ENCODE measurements at places on chromosomes 7 and 10. TPM values are rescaled to one million over a fixed set of nuclear protein-coding genes. Genes with fewer than 3 reads are reported as not detected.

DNA sequence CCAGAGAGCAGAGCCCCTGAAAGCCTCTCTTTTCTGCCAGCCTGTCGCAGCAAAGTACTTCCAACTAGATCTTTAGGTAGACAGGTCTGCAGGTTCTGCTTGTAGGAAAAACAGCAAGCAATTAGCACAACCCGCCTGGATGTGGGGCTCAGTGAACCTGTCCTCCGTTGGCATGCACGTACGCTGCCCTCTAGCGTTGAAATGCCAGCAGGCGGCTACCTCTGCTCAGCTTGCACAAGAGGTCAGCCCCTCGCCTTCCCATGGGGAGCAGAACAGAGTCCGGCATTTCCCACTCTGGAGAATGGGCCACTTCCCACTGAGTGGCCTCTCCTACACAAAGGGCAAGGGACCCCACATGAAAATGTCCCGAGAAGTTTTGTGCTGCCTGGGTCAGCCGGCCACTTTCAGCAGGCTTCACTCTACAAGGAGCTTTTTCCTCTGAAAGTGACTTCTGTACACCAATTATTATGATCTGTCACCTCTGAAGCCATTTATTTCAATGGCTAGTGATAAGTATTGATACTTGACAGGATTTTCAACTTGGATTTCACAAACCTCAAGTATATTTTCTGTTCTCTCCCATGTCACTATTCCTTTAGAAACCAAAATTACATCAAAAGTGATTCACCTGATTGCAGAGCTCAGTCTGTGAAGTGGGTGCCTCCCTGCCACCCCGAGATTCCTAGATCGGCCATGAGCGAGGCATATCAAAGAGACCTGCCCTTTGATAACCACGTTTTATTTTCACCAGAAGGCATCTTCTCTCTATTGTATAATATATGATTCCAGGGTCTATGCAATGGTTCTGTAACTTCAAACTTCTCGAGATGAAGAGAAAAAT lies 56.7 kb downstream of the JCAD start:
- peak; percentile 66 for DNase-seq
- no peak overlapping the region for H3K4me3 ChIP-seq
- H3K4me1 ChIP-seq: peaks cover 7% of the 10 kb centered on the region
- H3K27me3 ChIP-seq: no peaks in the 10 kb centered on the region

UROS gene
- 63.9 TPM for total RNA-seq

DNA sequence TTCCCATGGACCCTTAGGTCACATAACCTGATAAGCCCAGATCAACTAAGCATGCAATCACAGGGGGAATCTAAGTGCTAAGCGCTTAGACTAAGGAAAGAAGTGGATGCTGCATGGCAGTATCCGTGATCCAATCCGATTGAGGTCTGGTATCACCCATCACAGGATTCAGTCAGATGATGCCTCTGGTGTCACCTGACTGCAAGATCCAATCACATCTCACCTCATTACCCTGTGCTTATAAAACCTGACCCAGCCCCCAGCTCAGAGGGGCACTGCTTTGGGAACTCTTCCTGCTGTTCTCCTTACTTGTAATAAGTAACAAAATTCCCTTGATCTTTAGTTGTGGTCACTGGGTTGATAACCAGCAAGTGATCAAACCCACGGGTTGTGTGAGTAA lies 84.7 kb upstream of the TMEM168 start:
- no peak overlapping the region for H3K4me3 ChIP-seq
- H3K4me1 ChIP-seq: no peaks in the 10 kb centered on the region
- no peak overlapping the region for H3K27ac ChIP-seq
- H3K27me3 ChIP-seq: no peaks in the 10 kb centered on the region

DNA sequence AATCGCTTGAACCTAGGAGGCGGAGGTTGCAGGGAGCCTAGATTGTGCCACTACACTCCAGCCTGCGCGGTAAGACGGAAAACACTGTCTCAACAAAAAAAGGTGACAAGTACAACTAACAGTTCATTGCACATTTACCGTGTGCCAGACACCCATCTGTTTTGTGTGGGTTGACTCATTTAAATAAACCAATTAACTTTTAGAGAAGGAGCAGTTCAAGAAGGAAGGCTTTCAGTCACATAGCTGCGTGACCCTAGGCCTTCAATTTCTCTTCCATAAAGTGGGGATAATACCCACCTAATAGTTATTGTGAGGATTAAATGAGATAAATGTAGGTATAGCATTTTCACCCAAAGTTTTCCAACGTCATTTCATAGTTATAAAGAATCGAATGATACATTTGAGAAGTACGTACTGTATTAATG lies 52.3 kb upstream of the KDM7A start:
- H3K4me3 ChIP-seq: no peak overlapping the region
- H3K4me1 ChIP-seq: peaks cover 16% of the 10 kb centered on the region
- no peaks in the 10 kb centered on the region for H3K27me3 ChIP-seq
- no peaks in the 10 kb centered on the region for H3K36me3 ChIP-seq

DNA sequence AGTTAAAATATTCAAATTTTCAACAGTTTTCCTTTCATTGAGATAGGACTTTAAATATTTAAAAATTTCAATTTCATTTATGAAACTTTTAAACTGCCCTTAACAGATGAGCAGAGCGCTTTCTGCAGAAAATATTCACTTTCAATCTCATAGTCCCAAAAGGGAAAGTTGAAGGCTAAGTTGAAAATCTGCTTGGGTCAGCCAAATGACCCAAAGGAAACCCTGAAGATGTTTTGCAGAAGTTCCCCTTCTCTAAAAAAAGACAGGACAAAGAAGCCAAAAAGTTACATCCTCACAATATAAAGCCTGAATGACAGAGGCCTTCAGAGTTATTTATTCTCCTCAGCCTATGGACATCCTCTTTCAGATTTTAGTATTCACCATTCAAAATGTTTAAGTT lies 17.6 kb upstream of the SCIN start:
- no peaks in the 10 kb centered on the region for H3K36me3 ChIP-seq
- H3K27ac ChIP-seq: no peak overlapping the region
- H3K27me3 ChIP-seq: no peaks in the 10 kb centered on the region
- no peak for DNase-seq
- H3K4me1 ChIP-seq: peaks cover 5% of the 10 kb centered on the region

DNA sequence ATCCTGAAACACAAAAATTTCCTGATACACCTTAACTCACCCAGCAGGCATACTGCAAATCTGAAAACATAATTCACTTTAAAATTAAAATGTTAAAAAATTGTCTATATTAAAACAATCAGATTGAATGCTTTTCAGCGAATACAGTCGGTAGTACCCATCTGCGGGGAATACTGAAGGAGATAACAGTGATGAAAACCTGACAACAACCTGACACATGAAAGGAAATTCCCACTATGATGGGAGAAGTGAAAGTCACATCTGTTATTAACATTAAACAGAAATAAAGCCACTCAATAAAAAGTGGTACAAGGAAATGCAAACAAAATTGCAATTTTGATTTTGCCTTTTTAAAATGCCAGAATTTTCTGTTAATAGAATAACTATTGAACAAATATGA lies 448.0 kb upstream of the SEMA3A start:
- H3K4me3 ChIP-seq: no peak overlapping the region
- H3K27ac ChIP-seq: no peak overlapping the region
- no peaks in the 10 kb centered on the region for H3K36me3 ChIP-seq

GRCh38 chr10:61464461-61465170 lies 11.4 kb upstream of the TMEM26 start:
- H3K27me3 ChIP-seq: no peaks in the 10 kb centered on the region
- no peaks in the 10 kb centered on the region for H3K4me1 ChIP-seq
- DNase-seq: no peak
- no peaks in the 10 kb centered on the region for H3K36me3 ChIP-seq
- H3K27ac ChIP-seq: no peak overlapping the region

DNA sequence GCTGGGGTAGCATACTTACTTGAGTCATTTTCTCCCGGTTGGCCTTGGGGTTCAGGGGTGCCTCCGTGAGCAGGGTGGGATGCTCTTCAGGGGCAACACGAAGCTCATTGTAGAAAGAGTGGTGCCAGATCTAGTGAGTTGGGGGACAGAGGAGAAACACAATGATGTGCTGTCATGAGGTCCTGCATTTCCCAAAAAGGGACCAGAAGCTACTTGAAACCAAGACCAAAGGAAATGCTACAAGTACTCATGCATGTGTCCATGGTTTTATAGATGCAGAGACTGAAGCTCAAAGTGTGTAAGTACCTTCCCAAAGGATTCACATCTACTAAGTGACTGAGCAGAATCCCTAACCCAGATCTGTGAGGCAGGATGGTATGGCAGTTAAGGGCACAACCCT lies 8.8 kb downstream of the ACTA2 start:
- no peaks in the 10 kb centered on the region for H3K27me3 ChIP-seq
- no peak overlapping the region for H3K27ac ChIP-seq
- no peaks in the 10 kb centered on the region for H3K36me3 ChIP-seq
- no peak overlapping the region for H3K4me3 ChIP-seq
- H3K4me1 ChIP-seq: no peaks in the 10 kb centered on the region
- no peak for DNase-seq

DNA sequence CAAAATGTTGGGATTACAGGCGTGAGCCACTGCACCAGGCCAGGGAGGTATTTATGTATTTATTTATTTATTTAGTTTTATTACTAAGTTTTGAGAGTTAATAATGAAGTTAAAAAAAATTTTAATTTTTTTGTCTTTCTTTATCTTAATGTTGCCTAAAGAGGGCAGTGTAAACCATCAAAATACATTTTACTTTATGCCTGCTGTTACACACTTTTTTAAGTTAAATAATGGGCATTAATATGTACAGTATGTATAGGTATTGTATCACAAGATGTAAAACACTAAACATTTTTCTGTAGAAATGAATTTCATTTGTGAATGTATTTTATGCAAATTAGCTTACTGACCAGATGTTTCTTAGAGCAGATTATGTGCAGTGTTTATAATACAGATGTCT lies 129.4 kb downstream of the AASS start:
- no peak for DNase-seq
- no peaks in the 10 kb centered on the region for H3K4me1 ChIP-seq
- no peaks in the 10 kb centered on the region for H3K36me3 ChIP-seq

DNA sequence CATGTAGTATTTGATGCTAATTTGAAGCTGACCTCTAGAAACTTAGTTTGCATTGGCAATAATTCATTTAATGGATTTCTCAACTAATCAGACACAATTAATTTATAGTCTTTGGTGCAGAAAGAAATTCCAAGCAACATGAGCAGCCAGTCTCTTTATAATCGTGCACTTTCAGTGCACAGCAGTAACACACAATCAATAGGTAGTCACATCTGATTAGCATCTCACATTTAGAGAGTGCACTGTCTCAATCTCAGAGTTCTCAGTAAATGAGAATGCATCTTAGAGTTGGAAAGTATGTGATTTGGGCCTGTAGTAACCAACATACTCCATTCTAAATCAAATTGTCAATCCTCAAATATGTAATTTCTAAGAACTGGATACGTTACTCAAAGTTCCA lies 377.6 kb downstream of the POM121L12 start:
- H3K36me3 ChIP-seq: no peaks in the 10 kb centered on the region
- no peak for DNase-seq
- H3K27ac ChIP-seq: no peak overlapping the region
- H3K4me1 ChIP-seq: no peaks in the 10 kb centered on the region

DNA sequence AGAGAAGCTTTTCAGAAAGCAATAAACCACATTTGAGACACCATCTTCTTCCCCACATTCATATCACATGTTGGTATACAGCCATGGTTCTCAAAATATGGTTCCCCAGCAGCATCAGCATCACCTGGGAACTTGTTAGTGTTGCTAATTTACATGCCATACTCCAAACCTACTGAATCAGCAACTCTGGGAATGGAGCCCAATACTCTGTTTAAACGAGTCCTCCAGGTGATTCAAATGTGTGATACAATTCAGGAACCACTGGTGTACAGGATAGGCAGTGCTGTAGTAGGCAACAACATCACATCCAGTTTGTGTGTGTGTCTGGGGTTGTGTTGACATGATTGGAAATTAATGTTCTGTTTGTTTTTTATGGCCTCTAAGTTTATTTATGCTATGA lies 47.7 kb downstream of the ZNF277 start:
- no peaks in the 10 kb centered on the region for H3K36me3 ChIP-seq
- no peak overlapping the region for H3K4me3 ChIP-seq
- no peaks in the 10 kb centered on the region for H3K4me1 ChIP-seq
- H3K27me3 ChIP-seq: no peaks in the 10 kb centered on the region

- H3K36me3 ChIP-seq: no peaks in the 10 kb centered on the region
- no peak overlapping the region for H3K27ac ChIP-seq
- no peak for DNase-seq
These were observed 3.2 kb upstream of the SERPINE1 start for GRCh38 chr7:101123703-101124068.

- H3K27me3 ChIP-seq: peaks cover 3% of the 10 kb centered on the region
- H3K4me3 ChIP-seq: no peak overlapping the region
- no peaks in the 10 kb centered on the region for H3K36me3 ChIP-seq
- no peak for DNase-seq
- H3K4me1 ChIP-seq: no peaks in the 10 kb centered on the region
- H3K27ac ChIP-seq: no peak overlapping the region
These were observed 123.1 kb upstream of the PITRM1 start for GRCh38 chr10:3295582-3296151.

LIPK gene
- total RNA-seq: not detected

Data from HCT116 (cell line).